ENCODE measurements at places on chromosomes 3 and 15.

GRCh38 chr3:132210476-132211346, 106.5 kb upstream of the ACP3 start:
- no peaks in the 10 kb centered on the region for H3K4me1 ChIP-seq
- peaks cover 56% of the 10 kb centered on the region for H3K27me3 ChIP-seq
- no peak overlapping the region for H3K27ac ChIP-seq
- H3K4me3 ChIP-seq, result no peak overlapping the region
- DNase-seq, result no peak
- H3K36me3 ChIP-seq, result no peaks in the 10 kb centered on the region

GRCh38 chr15:62209322-62209721, 44.2 kb upstream of the C2CD4B start:
- H3K36me3 ChIP-seq, result no peaks in the 10 kb centered on the region
- peaks cover 42% of the 10 kb centered on the region for H3K27me3 ChIP-seq
- no peak overlapping the region for H3K27ac ChIP-seq
- H3K4me3 ChIP-seq, result no peak overlapping the region

- no peaks in the 10 kb centered on the region for H3K4me1 ChIP-seq
- H3K27me3 ChIP-seq, result no peaks in the 10 kb centered on the region
- H3K36me3 ChIP-seq, result no peaks in the 10 kb centered on the region
- no peak overlapping the region for H3K27ac ChIP-seq
- H3K4me3 ChIP-seq, result no peak overlapping the region
Measured at GRCh38 chr3:146814601-146815315, 209.6 kb upstream of the PLSCR5 start.

GRCh38 chr3:64575211-64575844, 112.5 kb downstream of the ADAMTS9 start:
- H3K4me1 ChIP-seq, result no peaks in the 10 kb centered on the region
- no peaks in the 10 kb centered on the region for H3K27me3 ChIP-seq
- H3K27ac ChIP-seq, result no peak overlapping the region

DNA sequence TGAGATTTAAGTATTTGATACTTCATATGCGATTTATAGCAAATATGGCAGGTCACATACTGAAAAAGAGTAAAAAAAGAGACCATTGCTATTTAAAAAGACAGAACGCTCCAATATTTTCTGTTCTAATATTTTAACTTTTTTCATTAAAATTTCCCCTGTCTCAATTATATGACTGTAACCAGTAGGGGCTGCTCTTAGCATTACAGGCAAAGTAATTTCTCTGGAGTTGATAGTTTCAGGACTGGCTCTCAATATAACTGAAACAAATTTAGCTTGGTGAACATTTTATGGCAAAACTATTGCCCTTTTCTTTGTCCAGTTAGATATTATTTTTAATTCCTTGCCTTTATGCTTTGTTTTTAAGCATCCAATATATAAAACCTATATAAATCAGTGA, 286.3 kb upstream of the ROBO2 start:
- H3K36me3 ChIP-seq, result no peaks in the 10 kb centered on the region
- H3K27me3 ChIP-seq, result no peaks in the 10 kb centered on the region
- H3K27ac ChIP-seq, result no peak overlapping the region
- H3K4me1 ChIP-seq, result no peaks in the 10 kb centered on the region

DNA sequence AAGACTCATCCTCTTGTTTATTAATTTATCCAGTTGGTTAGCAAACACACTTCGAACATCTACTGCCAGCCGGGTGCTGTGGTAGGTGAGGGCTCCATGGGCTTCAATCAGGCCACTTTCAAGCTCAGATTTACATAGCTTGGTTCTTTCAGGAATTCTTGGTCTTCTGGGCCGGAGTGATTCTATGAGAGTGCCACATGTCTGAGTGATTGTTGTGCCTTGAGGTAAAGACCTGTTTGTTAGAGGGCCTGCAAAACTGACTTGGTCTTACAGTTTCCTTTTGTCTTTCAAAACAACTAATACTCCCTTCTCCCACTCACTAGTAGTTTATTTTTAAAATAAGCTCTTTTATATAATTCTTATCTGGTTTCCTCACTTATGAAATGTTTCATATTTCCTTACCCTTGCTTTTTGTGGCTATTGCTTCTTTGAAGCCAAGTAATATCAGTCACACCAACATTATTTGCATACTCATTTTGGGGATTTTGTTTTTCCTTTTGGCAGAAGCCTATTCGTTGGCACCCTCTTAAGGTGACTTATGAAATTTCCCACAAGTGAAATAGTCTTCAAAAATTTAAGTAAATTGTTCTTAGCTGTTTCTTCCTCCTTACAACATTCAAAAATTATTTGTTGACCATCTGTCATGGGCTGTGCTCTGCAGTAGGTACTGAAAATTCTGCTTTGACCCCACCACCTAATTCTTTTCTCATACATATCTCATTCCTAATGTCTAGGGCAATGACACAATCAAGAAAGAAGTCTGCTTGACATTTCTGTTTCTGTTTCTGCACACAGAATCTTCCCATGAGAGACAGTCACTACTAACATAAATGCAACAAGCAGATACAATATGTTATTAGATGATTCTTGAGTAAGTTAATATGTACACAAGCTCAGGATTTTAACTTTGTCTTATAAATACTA, 120.2 kb downstream of the LRRC28 start:
- H3K4me1 ChIP-seq, result no peaks in the 10 kb centered on the region
- no peak overlapping the region for H3K4me3 ChIP-seq
- no peak for DNase-seq
- H3K27ac ChIP-seq, result no peak overlapping the region

DNA sequence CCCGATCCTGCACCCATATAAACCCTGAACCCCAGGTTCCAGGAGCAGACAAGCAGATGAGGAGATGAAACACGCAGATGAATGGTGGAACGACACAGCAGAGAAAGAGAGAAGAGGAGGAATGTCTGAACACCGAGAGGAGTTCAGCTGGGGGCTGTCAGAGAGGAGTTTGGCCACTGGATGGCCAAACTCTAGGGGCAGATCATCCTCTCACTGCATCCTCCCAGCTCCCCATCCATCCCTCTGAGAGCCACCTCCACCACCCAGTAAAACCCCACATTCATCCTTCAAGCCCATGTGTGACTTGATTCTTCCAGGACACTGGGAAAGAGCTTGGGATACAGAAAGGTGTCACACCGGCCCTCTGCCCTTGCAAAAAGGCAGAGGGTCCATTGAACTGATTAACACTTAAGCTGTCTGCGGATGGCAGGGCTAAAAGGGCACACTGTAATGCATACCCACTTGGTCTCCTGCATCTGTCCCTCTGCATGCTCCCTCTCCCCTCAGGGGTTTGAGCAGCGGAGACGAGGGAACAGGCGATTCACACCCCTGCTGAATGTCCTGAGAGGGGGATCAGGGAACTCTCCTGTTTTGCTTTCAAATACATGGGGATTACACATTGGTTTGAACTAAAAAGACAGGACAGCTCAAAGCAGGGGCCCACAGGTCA, 53.8 kb downstream of the TMED3 start:
- H3K4me1 ChIP-seq, result no peaks in the 10 kb centered on the region
- no peak overlapping the region for H3K4me3 ChIP-seq
- no peaks in the 10 kb centered on the region for H3K27me3 ChIP-seq
- H3K27ac ChIP-seq, result no peak overlapping the region

DNA sequence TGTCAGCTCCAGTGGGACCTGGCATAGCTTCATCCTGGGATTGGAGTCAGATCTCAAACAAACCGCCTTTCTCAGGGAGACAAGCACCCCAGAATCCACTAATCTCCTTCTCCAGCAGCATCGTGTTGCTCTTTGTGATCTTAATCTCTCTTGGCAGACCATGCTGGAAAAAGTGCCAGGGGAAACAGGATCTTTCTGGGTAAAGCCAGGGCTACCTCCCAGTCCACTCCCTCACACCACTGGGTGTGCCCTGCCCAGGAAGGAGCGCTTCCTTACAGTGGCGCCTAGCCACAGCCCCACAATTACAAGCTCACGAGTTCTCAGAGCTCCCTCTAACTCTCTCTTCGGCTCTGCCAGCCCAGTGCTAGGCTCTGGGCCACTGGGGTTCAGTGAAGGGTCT, 32.2 kb downstream of the RPLP1 start:
- no peak for DNase-seq
- H3K27me3 ChIP-seq, result no peaks in the 10 kb centered on the region
- H3K27ac ChIP-seq, result no peak overlapping the region
- no peaks in the 10 kb centered on the region for H3K36me3 ChIP-seq
- peaks cover 4% of the 10 kb centered on the region for H3K4me1 ChIP-seq

DNA sequence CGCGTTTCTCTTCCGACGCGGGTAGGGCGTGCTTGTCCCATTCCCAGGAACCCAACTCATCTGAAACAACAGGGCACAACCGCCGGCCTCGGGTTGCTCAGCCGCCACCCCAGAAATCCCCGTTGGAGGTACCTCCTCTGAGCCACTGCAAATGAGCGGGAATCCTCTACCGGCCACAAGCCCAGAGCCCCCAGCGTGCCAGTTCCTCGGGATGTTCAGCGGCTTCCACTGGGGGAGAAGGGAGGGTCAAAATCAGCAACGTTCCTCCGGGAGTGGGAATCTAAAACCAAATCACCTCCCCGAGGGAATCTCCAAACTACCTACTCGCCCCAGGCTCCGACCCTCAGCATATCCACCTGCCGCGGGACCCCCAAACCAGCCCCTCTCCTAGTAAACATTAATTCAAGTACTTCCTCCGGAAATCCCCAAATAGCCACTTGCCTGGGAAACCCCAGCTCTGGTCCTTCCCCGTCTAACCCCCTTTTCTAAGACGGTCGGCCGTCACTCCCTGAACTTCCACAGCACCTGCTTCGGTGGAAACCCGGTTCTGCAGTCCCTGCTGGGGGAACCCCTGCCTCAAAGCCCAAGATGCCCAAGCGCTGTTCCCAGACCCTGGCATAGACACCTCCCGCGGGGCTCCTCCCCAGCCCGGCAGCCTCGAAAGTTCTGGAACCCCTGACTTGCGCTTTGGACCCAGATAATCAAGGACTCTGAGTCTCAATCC, 887 bp downstream of the OXTR start:
- H3K4me3 ChIP-seq, result peak overlapping the region; percentile 56
- H3K27me3 ChIP-seq, result peaks cover 23% of the 10 kb centered on the region
- no peak for DNase-seq
- H3K36me3 ChIP-seq, result no peaks in the 10 kb centered on the region
- peaks cover 9% of the 10 kb centered on the region for H3K4me1 ChIP-seq

DNA sequence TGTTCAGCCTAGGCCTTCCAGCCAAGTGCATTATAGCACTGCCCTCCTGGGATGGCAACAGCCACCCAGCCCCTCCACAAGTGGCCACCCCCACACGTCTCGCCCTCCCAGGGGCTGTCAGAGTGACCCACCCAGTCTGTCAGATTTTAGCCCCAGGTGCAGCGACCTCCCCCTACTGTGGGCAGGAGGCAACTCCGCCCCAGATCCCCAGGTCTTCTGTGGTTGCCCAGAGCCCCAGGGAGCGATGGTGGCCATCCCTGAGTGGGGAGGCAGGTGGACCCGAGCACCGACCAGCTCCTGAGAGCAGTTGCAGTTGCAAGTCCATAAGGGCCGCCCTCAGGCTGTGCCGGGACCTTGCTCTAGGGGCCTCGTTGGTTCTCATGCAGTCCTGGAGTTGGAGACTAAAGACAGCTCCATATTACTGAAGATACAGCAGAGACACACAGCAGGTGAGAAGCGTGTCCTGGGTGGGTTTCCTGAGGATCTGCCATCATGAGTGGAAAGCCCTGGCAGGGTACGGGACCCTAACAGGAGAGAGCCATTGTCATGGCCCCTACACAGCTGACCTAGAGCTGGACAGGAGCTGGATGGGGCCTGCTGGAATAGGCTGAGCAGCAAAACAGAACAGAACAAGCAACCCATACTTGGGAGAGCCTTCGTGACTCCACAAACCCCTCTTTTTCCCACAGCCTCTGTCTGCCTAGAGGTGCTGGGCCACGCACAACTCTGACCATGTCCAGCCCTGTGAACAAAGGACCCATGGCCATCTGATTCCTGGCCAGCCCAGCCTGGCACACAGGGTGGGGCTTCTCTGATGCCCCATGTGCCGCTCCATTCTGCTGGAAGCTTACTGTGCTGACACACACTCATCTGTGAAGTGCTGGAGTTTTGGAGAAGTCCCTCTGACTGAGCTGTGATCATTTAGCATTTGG, 110.3 kb upstream of the ALDH1A3 start:
- H3K27ac ChIP-seq, result no peak overlapping the region
- no peaks in the 10 kb centered on the region for H3K4me1 ChIP-seq
- no peak overlapping the region for H3K4me3 ChIP-seq
- no peak for DNase-seq
- H3K36me3 ChIP-seq, result no peaks in the 10 kb centered on the region
- H3K27me3 ChIP-seq, result peaks cover 67% of the 10 kb centered on the region

DNA sequence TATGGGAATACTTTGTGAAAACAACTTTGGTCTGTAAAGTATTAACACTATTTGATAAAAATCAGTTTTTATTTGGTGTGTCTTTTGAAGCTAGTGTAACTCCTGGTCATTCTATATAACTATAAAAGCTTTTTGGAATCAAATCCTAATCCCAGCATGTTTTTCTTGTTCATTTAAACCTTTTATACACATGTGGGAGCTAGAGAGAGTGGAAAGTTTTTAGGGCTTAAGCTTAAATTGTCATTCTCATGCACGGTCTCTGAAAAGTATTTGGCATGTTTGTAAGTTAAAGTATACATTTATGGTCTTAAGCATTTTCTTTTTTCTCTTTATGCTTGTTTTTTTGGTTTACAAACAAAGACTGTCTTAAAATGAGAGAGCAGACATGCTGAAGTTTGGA, 83.4 kb upstream of the RARB start:
- no peak overlapping the region for H3K4me3 ChIP-seq
- H3K27me3 ChIP-seq, result no peaks in the 10 kb centered on the region
- no peaks in the 10 kb centered on the region for H3K36me3 ChIP-seq
- DNase-seq, result no peak

Measured in effector memory CD8-positive, alpha-beta T cell (primary cell).